ENCODE measurements at places on chromosomes 2 and 18.

- no peak for DNase-seq
Observed at GRCh38 chr18:79935925-79936324, 15.5 kb downstream of the SLC66A2 start.

DNA sequence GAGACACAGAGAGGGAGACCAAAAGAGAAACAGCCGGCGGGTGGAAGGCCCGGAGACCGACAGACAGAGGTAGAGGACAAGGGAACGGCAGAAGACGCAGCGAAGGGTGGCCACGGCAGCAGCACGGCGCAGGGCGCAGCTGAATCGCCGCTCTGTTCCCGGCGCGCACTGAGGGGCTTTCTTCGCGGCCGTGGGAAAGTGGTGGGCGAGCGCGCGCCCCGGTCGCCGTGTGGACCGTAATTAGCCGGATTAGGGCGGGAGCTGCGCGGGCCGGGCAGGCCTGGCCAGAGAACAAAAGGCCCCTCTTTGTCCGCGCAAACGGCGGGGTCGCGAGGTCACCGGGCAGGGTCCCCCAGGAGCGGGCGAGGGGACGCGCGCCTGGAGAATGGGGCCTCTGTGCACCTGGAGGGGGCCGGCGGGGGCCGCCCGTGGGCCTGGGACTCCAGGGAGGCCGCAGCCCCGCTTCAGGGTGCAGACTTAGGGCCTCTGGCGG is 158.3 kb downstream of the ZFP36L2 start:
- no peak for DNase-seq

GRCh38 chr2:48927355-48927754 is 171.8 kb upstream of the LHCGR start:
- no peak for DNase-seq

GRCh38 chr2:237122214-237122666 is 36.6 kb downstream of the COPS8 start:
- DNase-seq, result peak; percentile 12

DNA sequence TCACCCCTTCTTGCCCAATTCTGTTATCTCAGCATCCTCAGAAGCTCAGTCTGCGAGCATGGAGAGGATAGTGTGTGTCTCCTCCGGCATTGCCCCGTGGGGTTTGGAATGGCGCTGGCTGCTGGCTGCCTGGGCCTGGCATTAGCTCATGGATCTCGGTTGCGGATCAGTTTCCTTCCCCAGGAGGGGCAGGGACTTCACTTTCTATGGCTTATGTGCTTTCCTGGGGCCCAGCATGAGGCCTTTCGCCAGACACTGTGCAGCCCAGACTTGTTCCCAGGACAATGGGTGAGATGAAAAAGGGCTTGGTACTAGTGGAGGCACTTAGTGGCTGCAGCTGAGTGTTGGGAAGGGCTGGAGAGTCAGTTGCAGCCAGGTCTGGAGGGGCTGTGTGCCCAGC is 143.3 kb downstream of the GLI2 start:
- no peak for DNase-seq

GRCh38 chr2:176813156-176813555 is 399.4 kb upstream of the HNRNPA3 start:
- DNase-seq, result no peak

DNA sequence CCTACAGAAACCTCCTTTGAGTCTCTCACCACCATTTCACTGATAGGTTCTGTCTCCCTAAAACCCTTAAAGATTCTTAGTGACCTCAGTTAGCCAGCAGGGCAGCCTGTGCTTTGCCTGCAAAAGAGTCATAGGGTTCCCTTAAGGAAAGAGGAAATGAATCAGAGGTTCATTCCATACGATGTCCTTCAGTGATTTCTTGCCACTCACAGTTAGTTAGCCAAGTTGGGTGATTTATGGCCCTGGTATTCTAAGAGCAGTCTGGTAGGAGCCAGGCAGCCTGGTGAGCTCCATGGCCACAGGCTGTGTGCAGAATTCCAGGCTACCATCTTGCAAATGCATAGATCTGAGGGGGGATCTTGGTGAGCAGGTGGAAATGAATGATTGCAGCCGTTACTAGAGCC is 18.7 kb upstream of the CCBE1 start:
- DNase-seq, result no peak

DNA sequence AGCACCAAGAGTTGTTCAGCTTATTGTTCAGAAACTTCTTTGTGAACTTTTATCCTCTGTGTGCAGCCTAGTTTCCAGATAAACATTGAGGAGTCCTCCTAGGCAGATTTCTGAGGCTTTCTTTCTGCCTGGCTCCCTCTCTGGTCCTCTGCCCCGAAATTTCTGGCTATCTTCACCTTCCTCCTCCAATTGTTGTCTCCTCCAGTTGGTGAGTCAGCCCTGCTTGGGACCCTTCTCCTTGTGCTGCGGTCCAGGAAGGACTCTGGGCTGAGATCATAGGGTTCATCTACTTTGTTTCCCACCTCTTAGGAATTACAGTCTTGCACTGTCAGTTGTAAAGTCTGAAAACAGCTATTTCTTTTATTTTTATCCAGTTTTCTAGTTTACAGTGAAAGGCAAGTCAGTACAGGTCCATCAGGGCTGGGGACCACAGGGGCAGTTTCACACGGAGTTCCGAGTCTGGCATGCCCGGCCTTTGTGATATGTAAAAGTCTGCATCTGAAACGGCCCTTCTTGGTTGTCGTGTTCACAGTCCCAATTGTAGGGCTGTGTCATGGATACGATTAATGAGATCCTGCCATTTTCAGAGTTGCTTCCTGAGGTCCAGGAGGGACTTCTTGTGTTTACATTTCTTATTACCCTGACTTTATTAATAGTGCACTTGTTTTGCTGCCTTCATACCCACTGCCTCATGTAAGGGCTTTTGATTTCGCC is 100.8 kb downstream of the SMC6 start:
- DNase-seq, result no peak

- no peak for DNase-seq
Observed at GRCh38 chr2:212832211-212833195, 293.9 kb upstream of the ERBB4 start.

- no peak for DNase-seq
Observed at GRCh38 chr2:189830510-189830909, 46.3 kb downstream of the PMS1 start.

- DNase-seq, result no peak
Observed at GRCh38 chr18:36217348-36217747, 30.1 kb downstream of the MOCOS start.

- DNase-seq, result no peak
Observed at GRCh38 chr2:109141006-109141600, 12.1 kb downstream of the SH3RF3 start.

GRCh38 chr2:32719933-32720716 is 92.3 kb downstream of the TTC27 start:
- DNase-seq, result no peak

DNA sequence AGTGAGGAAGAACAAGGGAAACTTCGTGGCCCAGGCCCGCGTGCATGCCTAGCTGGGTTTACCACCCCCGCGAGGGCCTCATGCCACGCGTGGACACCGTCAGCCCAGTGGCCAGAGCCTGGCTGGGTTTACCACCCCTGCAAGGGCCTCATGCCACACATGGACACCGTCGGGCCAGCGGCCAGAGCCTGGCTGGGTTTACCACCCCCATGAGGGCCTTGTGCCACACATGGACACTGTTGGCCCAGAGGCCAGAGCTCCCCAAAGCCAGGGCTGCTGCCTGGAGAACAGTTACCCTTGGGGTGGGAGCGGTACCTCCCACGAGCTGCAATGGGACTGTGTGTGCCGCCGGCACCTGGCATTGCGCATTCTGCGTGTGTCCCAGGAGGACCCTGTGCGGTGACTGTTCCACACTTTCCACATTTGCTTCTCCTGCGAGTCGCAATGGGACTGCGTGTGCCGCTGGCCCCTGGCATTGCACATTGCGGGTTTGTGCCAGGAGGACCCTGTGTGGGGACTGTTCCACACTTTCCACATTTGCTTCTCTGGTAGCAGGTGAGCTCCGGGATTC is 105.6 kb upstream of the CTDP1 start:
- no peak for DNase-seq

- no peak for DNase-seq
Observed at GRCh38 chr2:75595541-75596395, 35.0 kb upstream of the EVA1A start.

- no peak for DNase-seq
Observed at GRCh38 chr2:236579746-236580315, 10.2 kb downstream of the ACKR3 start.

GRCh38 chr2:43009448-43009847 is 217.0 kb downstream of the ZFP36L2 start:
- no peak for DNase-seq

- no peak for DNase-seq
Observed at GRCh38 chr2:148259674-148260073, 238.8 kb downstream of the MBD5 start.

DNA sequence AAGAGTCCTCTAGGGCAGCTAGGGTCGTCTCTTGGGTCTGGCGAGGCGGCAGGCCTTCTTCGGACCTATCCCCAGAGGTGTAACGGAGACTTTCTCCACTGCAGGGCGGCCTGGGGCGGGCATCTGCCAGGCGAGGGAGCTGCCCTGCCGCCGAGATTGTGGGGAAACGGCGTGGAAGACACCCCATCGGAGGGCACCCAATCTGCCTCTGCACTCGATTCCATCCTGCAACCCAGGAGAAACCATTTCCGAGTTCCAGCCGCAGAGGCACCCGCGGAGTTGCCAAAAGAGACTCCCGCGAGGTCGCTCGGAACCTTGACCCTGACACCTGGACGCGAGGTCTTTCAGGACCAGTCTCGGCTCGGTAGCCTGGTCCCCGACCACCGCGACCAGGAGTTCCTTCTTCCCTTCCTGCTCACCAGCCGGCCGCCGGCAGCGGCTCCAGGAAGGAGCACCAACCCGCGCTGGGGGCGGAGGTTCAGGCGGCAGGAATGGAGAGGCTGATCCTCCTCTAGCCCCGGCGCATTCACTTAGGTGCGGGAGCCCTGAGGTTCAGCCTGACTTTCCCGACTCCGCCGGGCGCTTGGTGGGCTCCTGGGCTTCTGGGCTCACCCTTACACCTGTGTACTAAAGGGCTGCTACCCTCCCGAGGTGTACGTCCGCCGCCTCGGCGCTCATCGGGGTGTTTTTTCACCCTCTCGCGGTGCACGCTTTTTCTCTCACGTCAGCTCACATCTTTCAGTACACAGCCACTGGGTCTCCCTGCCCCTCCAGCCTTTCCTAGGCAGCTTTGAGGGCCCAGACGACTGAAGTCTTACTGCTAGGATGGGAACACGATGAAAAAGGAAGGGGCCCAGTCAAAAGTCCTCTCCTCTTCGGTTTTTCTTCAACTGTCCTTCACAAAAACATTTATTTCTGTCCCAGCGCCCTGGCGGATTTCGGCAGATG is 8.1 kb downstream of the SIX2 start:
- DNase-seq, result no peak

- DNase-seq, result no peak
Observed at GRCh38 chr2:8203364-8203763, 478.5 kb upstream of the ID2 start.

DNA sequence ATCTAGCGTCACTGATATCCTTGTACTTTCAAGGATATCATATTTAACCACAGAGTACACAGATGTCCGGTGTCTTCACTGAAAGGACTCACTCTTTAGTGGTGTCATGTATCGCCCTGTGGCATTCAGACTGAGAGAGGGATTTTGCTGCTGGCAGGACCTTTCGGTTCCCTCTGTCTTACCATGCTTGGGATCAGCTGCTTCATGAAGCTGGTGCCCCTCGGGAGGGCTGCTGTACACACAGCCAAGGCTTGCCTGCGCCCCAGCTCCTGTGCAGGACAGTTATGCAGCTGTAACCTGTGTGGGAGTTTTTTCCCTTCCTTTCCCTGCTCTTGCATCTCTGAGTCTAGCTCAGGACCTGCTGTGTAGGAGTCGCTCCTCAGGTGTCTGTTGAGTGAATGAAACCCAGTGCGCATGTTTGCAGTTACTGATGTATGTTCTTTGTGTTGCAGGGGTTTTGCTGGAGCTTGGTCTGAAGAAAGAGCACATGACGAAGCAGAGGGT is 64.4 kb downstream of the GREB1 start:
- DNase-seq, result no peak

DNA sequence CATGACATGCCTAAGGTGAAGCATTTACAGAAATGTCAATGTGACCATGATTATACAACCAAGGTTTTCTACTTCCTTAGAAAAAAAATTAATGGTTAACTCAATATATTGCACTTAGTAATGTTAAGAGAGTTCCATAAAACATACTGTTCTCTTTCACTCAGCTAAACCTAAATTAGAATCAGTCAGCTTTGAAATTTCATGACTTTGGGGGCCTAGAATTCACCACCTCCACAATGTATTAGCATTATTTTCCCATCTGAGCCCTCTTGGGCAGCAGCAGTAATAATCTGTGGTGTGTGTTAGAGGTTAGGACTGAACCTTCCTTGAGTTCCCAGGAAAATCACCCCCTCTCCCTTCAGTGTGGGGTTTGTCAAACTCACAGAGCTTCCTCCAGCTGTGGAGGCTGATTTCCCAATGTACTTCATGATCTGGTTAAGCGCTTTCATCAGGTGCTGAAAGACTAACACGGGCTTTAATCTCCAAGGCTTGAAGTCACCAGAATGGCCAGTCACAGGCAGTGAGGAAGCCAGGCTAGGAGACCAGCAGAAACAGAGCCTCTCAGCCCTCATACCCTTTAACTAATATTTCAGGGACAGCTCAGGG is 7.1 kb upstream of the UPP2 start:
- DNase-seq, result no peak

GRCh38 chr18:35508746-35509338 is 11.1 kb upstream of the INO80C start:
- DNase-seq, result no peak

- no peak for DNase-seq
Observed at GRCh38 chr18:32879497-32879896, 106.7 kb upstream of the KLHL14 start.

- DNase-seq, result no peak
Observed at GRCh38 chr2:53028225-53028624, 739.4 kb upstream of the CHAC2 start.

Data from stimulated activated CD8-positive, alpha-beta memory T cell treated with anti-CD3 and anti-CD28 coated beads, Interleukin-15, amount 100 ng/mL, for 24 hours (primary cell).